KG1 (cell line): ENCODE measurements at places on chromosomes 6 and 20.

DNA sequence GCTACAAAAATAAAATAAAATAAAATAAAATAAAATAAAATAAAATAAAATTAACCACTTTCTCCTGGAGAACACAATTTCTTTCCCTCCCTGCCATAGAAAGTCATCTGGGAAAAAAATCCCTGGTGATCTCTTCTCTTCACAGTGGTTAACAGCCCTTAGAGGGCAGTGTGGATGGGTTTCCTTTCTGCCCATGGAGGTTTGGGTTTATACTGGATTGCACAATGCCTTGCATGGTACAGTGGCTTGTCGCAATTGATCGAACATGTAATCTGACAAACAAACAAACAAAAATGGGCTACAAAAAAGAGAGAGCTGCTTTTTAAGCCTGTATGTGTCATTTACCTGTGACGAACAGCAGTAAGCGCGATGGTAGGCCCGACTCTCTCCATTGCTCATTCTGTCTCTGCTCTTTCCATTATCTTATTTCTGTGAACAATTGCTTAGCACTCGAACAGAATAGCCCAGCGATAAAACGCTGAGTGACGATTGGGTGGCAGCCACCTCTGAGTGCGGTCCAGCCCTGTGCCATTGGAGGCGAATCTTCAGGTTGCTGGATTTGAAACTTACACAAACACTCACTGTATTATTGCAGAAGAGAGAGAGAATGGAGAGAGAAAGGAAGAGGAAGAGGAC is 166.1 kb downstream of the CD83 start:
- DNase-seq = no peak

- no peak for DNase-seq
Measured at GRCh38 chr6:113558966-113559365, 298.2 kb upstream of the MARCKS start.

GRCh38 chr6:127586372-127586771 is 9.4 kb downstream of the C6orf58 start:
- no peak for DNase-seq

GRCh38 chr6:15950962-15951569 is 177.8 kb upstream of the MYLIP start:
- no peak for DNase-seq

DNA sequence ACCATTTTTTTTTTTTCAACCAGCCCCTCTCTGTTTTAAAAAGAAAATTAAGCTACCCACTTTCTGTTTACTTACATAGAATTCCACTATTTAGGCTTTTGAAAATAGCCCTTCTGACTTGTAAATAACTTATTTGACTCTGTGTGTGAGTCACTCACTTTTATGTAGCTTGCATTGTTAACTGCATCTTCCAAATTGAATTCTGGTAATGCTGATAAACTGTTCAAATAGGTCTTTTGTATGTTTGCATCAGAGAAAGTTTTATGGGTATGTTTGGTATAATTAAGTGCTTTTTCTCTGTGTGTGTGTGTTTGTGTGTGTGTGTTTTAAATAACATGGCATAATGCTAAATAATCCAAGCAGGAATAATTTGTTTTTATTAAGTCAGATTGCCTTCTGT is 360.1 kb downstream of the PLCB1 start:
- DNase-seq = no peak

DNA sequence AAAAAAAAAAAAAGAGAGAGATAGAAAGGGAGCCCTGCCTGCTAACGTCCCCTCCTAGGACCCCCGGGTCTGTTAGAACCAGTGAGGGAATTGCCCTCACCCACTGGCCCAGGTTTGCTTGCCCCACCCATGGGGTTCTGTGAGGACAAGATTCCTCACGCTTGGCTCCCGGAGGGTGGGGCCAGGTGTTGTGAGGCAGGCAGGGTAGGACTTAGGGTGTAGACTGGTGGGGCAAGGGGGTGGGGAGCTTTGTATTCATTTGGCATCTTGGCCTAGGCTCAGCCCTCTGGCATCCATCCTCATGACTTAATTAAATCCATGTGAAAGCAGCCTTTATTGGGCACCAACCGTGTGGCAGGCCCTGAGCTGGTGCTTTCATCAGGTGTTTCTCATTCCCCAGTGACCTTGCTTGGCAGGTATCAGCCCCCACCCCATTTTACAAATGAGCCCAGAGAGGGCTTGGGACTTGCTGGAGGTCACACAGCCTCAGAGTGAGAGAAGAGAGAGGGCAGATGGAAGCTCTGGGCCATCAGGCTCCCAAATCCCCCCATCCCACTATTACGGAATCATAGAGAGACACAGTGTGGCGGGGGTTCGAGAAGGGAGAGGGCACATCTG is 19.0 kb downstream of the RAB44 start:
- DNase-seq = no peak
